ENCODE measurements at places on chromosomes 12 and 14. TPM values are rescaled to one million over a fixed set of nuclear protein-coding genes. Genes with fewer than 3 reads are reported as not detected.

The TEX52 gene
- polyA plus RNA-seq = 0.37 TPM

The TAS2R42 gene
- not detected for polyA plus RNA-seq

The CLEC9A gene
- 0.26 TPM for polyA plus RNA-seq

The HOXC12 gene
- 0.04 TPM for polyA plus RNA-seq

The APOLD1 gene
- 8.4 TPM for polyA plus RNA-seq

The RACGAP1 gene
- polyA plus RNA-seq = 49.2 TPM

The TMEM253 gene
- 0.90 TPM for polyA plus RNA-seq

The PTPN21 gene
- polyA plus RNA-seq = 38.6 TPM

The MMP19 gene
- polyA plus RNA-seq = 1.1 TPM

The CARMIL3 gene
- polyA plus RNA-seq = 1.2 TPM

The VASH1 gene
- 32.6 TPM for polyA plus RNA-seq

The LBHD2 gene
- not detected for polyA plus RNA-seq

GRCh38 chr14:63910583-63911363, 58.0 kb downstream of the SYNE2 start:
- DNase-seq = no peak

DNA sequence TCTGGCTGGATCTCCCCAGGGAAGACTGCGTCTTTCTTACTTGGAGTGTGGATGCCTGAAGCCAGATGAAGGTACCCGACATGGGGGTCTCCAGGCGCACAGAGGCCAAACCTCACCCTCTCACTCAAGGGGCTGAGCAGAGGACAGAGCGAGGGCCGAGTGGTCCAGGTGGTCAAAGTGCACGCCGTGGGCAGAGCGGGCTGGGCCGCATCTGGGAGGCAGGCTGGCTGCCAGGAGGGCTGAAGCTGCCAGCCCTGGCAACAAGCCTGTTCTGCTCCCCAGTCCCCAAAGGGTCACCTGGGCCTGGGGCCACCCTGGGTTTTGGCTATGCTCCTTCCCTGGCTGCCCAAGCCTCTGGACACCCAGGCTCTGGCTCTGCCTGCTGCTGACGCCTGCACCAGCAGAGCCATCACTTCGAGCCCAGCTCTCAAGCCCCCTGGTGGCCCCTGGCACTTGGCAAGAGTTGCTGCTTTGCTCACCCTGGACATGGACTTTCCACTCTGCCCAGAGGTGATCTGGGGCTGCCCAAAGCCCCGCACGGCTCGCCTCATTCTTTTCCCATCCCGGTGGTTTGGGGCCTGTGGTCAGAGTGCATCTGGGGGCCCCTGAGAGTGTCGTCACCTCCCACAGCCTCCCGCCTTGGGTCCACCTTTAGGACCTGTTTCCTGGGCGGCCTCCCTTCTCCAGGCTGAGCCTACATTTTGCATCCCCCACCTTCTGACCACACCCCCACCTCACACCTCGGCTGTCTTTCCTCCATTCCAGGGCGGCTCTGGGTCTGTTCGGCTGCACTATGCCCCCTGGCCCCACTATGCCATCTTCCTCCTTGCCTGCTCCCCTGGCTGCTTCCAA, 2.8 kb downstream of the ADSS1 start:
- DNase-seq = no peak

GRCh38 chr14:38404616-38405015, 148.7 kb upstream of the CLEC14A start:
- no peak for DNase-seq

DNA sequence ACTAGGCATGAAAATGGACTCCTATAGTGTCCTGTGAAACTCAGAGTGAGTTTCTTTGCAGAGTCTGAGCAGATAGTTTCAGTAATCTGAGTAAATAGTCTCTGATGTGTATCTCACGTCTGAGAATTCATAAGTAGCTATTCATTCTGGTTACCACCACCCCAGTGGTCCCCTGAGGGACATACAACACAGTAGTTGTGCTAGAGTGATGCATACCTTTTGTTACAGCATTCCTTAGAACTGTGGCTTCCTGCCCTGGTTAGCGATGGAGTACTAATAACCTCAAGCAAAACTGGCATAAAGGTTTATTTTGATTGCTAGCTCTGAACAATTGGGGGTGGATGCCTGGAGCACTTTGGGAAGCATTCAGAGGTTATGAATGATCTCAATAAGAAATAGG, 114.7 kb downstream of the DAAM1 start:
- no peak for DNase-seq

DNA sequence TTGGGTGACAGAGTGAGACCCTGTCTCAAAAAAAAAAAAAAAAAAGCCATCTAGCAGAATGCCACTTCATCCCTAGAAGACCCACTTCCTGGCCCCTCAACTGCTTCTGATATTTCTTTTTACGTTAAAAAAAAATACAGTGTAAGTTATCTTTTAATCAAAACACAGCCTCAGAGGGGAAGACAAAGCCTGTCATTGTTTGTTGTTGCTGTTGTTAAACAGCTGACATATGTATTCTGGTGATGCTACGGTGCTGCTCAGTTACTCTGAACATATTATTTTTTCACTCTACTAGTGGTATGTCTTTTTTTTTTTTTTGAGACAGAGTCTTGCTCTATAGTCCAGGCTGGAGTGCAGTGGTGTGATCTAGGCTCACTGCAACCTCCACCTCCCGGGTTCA, 75.4 kb downstream of the PAPLN start:
- no peak for DNase-seq

DNA sequence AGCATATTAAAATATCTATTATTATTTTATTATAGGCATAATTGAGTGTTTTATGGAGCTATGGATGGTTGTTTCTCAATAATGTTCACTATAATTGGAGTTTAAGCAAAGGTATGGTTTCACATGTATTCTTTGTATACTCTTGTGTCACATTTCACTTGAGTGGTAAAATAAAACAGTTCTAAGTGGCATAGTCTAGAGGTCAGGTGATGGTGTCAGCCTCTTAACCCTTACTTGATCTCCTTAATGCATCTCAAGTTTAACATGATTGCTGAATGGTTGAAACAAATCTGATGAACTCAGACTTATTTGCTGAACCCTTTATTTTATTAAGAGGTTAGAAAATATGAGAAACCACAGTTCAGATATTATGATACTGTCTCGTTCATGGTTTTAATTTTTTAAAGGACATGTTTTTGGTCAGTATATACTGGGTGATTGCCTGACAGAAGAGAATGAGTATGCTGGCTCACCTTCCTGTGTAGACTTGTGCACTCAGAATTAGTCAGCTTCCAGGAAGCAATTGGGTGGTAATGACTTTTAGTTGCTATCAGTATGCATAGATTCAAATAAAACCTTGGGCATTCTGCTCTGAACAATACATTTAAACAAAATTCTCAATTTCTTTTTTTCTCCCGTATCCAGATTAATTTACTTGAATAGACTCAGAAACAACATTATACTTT, 464.6 kb downstream of the PCNX1 start:
- no peak for DNase-seq

DNA sequence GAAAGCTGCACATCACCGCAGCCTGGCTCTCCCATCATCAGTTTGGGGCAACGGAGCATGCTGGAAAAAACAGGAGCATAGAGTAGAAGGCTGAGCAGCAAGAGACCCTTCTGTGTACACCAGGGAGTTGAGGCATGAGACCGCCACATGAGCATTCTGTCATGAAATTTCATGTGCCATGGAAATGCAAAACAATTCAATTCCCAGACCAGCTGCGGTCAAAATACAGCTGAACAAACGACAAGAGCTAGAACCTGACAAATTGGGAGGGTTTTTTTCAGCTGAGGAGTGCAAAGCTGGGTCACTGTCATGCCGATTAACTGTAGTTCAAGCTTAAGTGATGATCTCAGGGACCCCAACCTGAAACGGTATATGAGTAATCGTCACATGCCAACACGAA, 37.1 kb downstream of the TMEM30B start:
- no peak for DNase-seq

DNA sequence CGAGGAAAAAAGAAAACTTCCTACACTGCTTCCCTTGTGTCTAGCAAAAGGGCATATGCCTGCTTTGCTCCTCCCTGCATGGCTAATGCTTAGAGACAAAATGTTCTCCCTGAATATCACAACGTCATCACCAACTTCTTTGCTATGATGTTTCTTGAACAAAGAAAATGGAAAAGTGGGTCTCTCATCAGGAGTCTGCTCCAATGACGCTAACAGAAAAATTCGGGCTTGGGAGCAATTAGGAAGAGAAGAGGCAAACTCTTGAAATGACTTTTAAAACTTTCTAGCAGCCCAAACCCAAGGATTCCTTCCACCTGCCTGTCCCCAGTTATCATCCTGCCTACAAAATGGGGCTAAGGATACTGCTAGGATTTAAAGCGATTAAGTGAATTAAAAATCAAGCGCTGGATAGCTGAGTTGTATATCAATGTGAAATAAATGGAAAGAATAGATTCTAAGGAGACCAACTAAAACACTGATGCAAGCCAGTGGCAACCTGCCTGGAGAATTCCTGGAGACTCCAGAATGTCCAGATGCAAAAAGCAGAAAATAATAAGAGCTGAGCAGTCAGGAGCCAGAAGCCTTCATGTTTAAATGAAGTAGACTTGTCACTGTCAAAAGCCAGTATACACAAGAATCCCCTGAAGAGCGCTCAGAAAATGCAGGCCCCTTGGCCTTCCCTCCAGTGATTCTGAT, 183.8 kb downstream of the DPF3 start:
- no peak for DNase-seq

DNA sequence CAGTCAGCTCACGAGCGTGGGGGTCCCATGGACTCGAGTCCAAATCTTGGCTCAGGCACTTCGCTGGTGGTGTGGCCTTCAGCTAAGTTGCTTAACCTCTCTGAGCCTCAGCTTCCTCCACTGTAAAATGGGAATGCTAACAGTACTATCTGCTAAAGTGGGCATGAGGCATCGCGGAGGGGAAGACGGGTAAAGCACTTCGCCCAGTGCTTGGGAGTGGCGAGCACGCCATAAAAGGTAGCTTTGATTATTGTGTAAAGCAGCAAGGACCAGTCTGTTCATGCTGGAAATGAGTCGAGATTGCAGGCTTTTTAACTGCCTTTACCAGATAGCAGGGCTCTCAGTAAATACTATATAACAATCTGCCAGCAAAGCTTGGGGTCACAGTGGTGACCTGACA, 24.5 kb downstream of the HRK start:
- no peak for DNase-seq

GRCh38 chr12:3236345-3237187, 159.4 kb downstream of the TSPAN9 start:
- no peak for DNase-seq

GRCh38 chr14:77559381-77559780, 57.1 kb downstream of the SPTLC2 start:
- DNase-seq = no peak

DNA sequence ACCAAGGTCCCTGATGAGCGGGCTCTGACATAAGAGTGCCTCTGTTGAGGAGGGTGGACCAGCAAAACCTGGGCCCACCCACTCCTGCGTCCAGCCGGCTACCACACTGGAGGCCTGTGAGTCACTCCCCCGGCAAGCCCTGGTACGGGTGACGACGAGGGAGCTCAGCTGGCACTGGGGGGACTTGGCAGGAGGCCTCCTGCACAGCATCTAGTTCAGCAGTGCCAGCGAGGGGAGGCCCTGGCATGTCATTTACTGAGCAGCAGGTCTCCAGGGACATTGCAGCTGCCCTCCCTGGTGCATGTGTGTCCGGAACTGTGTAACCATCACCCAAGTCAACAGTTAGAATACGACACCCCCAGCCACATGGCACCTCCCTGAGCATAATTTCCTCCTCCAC, 24.4 kb downstream of the CD9 start:
- DNase-seq = no peak

GRCh38 chr14:87615822-87616679, 376.9 kb downstream of the GALC start:
- no peak for DNase-seq

GRCh38 chr14:69710378-69710777, 56.6 kb upstream of the SRSF5 start:
- DNase-seq = no peak

DNA sequence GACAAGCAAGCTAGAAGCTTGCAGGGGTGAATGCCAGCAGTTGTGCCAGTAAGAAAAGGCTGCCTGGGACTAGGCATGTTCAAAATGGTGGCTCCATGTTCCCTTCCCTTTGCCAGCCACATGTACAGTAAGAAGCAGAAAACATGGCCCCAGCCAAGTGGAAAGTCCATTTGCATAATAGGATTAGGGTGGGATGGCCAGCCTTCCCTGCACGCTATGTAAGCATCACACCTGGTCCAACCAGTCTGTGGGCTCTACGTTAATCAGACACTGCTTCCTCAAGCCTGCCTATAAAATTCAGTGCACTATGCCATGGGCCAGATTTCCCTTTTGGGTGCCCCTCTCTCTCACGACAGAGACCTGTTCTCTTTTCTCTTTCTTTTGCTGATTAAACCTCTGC, 288.4 kb downstream of the GXYLT1 start:
- DNase-seq = no peak

GRCh38 chr12:116160231-116160630, 117.3 kb downstream of the MED13L start:
- DNase-seq = no peak

DNA sequence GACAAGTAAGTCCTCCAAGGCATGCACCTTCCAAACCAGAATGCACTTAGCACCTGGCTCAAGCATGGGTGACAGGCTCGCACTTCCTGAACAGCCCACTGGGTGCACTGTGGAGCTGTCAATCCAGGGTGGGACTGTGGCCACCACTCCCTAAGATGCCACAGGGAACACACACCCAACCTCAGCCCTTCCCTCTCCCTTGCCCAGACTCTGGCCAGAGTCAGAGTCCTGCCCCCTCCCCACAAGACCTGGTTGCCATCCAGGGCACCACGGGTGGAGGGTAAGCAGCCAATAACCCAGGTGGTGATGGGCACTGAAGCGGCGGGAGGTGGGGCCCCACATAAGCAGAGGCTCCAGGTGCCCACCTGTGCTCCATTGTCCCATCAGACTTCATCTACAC, 160.6 kb downstream of the MYRFL start:
- no peak for DNase-seq

DNA sequence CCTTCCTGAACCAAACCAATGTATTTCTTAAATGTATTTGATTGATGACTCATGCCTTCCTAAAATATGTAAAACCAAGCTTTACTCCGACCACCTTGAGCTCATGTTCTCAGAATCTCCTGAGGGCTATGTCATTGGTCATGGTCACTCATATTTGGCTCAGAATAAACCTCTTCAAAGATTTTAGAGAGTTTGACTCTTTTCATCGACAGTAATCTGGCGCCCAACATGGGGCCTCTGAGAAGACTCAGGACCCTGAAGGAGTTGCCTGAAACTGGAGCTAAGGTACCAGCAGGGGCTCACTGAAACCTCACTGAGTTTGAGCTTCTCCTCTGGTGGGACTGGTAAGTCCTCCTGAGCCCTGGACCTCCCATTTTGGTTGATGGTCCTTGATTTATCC, 17.2 kb upstream of the PSMC1 start:
- no peak for DNase-seq

All from left renal pelvis (tissue), 4 donors.